ENCODE measurements at places on chromosomes 6 and 20.
A peak's percentile ranks its signal among the peaks of the same experiment; 100 is the strongest.

- no peak overlapping the region for H3K4me3 ChIP-seq
- H3K27ac ChIP-seq: no peak overlapping the region
- DNase-seq: no peak
- no peaks in the 10 kb centered on the region for H3K27me3 ChIP-seq
- no peaks in the 10 kb centered on the region for H3K4me1 ChIP-seq
Observed at GRCh38 chr6:5163247-5163646, 78.1 kb downstream of the PPP1R3G start.

DNA sequence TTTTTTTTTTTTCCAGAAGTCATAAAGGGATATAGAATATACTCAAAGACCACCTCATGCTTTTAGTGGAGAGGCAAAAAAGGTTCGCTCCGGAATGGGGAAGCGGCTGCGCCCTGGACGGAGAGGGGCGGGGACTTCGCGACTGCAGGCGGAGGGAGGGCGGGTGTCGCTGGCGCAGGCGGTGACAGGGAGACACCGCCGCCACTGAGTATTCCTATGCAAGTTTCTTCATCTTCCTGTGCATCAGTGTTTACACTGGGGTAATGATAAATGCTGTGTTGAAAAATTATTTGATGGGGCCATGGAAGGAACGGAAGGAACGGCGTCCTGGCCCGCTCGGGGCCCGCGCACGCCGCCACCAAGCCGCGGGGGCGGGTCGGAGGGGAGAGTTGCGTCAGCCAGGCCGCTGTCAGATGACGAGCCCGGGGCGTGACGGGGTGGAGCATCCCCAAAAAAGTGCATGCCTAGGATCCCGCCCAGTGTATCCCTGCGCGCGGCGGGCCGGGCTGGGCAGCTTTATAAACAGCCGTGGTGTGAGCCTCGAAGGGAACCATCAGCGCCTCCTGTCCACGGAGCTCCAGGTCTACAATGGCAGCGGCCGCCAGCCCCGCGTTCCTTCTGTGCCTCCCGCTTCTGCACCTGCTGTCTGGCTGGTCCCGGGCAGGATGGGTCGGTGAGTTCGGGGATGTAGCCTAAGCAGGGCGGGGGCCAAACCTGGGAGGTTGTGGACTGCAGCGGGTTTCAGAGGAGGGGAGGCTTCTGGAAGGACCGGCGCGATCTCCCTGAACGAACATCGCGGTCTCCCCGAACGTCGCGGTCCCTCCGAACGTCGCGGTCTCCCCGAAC lies at the start of gene ULBP1:
Gene ULBP1, plus strand, starts transcription at position 482 of the 846 bp plus-strand sequence. Its CDS starts 107 bp downstream, at position 589.
- H3K27me3 ChIP-seq: peaks cover 29% of the 10 kb centered on the region
- H3K27ac ChIP-seq: no peak within 1 kb of the TSS
- peak within 1 kb of the TSS; percentile 42 for H3K4me3 ChIP-seq
- no peaks in the 10 kb centered on the region for H3K4me1 ChIP-seq
- DNase-seq: no peak
- H3K36me3 ChIP-seq: no peaks in the 10 kb centered on the region

DNA sequence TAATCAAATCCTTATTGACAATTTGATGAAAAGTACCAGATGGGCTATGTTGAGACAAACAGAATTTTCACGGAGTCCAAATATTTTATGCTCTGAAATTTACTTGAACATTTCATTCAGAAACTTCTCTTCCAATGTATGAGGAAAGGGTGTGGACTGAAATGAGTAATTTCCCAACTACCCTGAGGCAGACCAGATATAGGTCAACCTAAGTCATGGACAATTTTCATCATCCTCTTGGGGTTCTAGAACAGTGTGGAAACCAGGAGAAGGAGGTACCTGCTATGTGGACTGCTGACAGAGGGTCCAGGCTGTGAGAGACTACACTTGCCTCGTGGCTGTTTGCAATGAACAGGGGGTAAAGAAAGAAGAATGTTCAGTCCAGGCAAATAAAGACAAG lies 323.0 kb downstream of the ESR1 start:
- no peak overlapping the region for H3K4me3 ChIP-seq
- DNase-seq: no peak
- no peaks in the 10 kb centered on the region for H3K4me1 ChIP-seq
- H3K27ac ChIP-seq: no peak overlapping the region
- no peaks in the 10 kb centered on the region for H3K27me3 ChIP-seq

DNA sequence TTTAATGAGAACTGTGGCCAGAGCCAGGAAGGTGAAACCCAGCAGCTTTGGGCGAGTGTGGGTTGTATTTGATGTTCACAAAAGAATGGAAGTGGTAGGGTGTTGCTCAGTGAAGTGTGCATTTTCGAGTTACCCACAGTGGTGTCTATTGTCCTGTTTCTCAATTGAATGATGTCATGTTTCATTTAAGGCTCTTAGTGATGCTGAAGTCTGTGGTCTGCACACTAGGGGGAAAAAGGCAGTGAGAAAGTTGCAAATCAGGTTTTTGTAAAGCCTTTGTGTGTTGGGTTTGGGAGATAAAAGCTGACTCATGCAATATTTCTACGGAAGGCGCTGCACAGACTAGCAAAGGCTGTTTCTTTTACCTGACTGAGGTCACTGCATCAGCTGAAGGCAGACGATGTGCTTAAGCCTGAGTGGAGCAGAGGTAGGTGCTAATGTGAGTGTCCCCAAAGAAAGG lies 121.1 kb downstream of the PLEKHG1 start:
- DNase-seq: peak; percentile 25
- no peak overlapping the region for H3K4me3 ChIP-seq
- H3K4me1 ChIP-seq: peaks cover 11% of the 10 kb centered on the region
- H3K27me3 ChIP-seq: no peaks in the 10 kb centered on the region

DNA sequence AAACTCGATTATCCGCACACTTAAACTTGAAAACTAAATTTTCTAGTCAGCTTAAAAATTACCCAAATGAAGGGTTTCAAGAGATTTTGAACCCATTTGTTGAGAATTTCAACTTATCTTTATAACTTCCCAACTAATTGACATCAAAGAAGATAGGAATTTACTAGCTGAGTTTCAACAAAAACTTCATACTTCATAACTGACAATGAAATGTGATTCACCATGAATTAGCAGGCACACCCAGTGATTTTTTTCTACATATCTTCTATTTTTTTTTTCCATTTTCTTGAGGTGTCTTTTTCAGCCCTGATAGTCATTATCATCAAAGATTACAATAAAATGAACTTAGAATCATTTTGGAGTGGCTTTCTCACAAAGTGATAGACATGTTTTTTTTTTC lies 26.7 kb downstream of the TNFAIP3 start:
- H3K27me3 ChIP-seq: no peaks in the 10 kb centered on the region
- no peaks in the 10 kb centered on the region for H3K36me3 ChIP-seq
- H3K27ac ChIP-seq: no peak overlapping the region
- H3K4me3 ChIP-seq: no peak overlapping the region

DNA sequence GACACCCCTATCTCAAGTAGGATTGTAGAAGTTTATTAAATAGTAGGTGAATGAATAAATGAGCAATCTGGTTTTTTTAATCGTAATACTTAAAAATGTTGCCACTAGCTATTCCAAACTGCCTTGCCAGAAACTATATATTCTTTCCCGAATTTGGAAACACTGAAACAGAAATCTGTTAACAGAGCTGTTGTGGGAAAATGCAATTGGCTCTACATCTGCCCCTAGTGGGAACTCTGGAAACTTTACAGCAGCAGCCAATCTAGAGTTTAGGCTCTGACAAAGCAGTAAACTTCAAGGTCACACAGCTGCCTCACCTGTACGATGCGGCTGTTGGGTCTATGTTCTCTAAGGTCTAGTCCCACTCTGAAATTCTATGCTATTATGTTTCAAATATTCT lies 41.7 kb downstream of the SYNE1 start:
- H3K27ac ChIP-seq: no peak overlapping the region
- no peaks in the 10 kb centered on the region for H3K36me3 ChIP-seq
- H3K27me3 ChIP-seq: no peaks in the 10 kb centered on the region
- DNase-seq: no peak
- no peak overlapping the region for H3K4me3 ChIP-seq

DNA sequence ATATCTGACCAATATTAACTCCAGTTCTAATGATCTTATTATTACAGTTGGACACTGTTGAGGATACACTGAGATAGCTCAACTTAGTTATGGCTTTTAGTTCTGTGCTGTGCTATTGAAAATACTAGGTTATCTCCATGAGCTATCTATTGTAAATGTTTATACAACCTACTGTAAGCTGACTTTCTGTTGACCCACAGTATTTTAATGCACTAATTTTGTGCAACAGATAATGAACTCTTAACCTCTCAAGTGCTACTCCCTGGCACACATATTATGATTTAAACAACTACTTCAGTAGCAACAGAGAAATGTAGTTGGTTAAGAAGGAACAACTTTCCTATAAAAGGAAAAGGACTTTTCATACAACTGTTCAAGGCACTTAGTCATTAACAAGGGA lies 5.2 kb upstream of the MMS22L start:
- H3K36me3 ChIP-seq: no peaks in the 10 kb centered on the region
- H3K4me3 ChIP-seq: no peak overlapping the region
- DNase-seq: no peak
- H3K4me1 ChIP-seq: no peaks in the 10 kb centered on the region
- H3K27me3 ChIP-seq: no peaks in the 10 kb centered on the region

DNA sequence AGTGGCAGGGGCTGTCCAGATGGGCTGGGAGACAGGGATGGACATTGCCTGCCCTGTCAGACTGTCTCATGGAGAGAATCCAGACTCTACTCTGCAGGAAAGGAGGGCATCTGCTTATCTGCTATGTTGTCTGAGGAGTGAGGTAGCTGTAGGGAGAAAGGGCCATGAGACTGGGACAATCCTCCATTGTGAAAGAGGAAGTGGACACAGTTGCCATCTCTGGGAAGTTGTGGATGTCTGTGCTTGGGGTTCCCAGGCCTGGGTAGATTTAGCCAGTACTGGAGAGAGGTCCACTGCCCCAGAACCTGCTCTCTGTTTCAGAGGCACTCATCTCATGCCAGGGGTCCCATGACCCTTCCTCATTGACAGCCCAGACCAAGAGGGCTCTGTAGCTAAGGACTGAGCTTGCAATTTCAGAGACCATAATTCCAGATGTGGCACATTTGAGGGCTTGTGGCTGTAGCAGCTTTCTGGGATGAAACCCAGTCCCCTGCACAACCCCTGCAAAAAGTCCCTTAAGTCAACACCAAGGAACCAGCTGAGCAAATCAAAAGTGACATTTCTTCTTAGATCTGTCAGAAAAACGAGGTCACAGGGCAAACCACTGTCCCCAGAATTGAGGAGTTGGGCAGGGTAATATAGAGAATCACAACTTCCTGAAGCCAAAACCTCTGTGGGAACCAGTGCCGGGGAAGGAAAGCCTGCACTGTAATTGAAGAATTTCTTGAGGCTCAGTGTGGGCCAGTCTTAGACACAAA lies 4.1 kb upstream of the SIRPG start:
- H3K36me3 ChIP-seq: no peaks in the 10 kb centered on the region
- DNase-seq: no peak
- H3K4me1 ChIP-seq: peaks cover 60% of the 10 kb centered on the region
